Urothelium cell line (cell line): ENCODE measurements at places on chromosomes 4 and X.

- DNase-seq, result peak; percentile 74
Observed at GRCh38 chrX:281166-281999, at the start of gene PLCXD1. TSS of gene PLCXD1 (plus strand) at chrX:281381. CDS start at chrX:284188, 2,807 bp downstream.

- DNase-seq, result no peak
Observed at GRCh38 chrX:110015032-110015431, 12.1 kb downstream of the TMEM164 start.

GRCh38 chr4:154067786-154068185 is 278.9 kb upstream of the SFRP2 start:
- no peak for DNase-seq

DNA sequence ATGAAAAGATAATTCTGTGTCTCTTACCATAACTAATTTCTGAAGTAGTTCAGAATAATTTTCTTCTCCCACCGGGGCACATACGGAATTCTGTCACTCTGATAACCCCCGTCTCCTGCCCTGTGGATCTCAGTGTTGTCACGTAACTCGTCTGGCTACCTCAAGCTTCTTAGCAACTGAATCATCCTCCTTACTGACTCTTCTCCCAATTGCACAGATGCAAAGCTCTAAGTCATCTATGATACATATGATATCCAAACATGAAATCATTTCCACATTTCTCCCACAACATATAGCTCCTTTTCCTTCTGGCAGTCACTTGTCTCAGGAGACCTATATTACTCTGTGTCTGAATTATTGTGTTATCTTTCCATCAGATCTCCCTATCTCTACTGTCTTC is 1043.1 kb upstream of the TENM3 start:
- no peak for DNase-seq

DNA sequence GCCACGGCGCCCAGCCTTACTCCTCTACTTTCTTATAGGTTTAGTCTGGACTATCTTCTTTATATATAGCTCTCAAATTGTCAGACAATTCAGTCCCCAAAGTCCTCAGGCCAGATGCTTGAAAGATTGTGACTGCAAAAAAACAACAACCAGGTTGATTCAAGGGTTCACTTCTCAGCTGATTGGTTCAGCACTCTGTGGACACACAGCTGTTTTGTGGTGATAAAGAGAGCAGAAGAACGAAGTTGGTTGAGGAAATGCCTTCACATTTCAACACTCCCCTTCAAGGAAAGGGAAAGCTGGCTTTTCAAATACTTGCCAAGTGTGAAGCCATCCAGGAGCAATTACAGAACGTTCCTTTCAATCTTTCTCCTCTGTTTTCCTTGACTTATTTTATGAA is 166.8 kb downstream of the SHROOM3 start:
- no peak for DNase-seq

GRCh38 chrX:28659269-28659668 is 72.0 kb downstream of the IL1RAPL1 start:
- DNase-seq, result peak; percentile 0

DNA sequence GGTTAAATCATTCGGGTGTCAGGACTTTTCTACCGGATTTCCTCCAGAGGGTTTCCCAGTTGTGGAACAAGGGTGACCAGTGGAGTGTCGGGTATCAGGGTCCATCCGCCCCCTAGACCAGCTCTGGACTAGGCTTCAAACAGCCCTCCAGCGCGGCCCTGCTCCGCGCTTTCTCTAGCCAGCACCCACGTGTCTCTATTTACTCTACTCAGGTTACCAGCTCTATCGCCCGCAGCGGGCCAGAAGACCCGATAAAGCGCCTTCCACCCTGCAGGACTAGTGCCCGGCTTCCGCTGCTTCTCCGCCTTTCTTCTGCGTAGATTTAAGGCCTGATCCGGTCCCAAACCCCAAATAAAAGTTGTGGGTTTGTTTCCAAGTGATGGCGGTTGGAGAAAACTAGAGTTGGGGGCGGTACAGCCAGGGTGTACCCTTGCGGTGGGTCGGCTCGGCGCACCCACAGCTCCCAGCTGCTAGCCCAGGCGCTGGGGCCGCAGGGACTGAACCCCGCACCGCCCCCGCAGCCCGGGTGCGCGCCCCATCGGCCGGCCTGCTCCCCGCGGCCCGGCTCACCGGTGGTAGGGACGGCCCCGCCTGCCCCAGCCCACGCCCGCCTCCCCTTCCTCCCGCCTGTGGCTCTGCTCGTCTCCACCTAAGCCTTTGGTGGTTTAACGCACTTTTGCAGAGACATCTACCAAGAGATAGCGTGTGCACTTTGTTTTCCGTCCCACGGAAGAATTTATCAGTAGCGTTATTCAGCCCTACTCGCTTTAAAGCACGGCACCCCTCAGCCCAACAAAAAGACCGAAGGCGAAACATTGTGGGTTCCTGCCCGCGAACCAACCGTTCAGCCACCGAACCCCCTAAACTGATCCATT is 2.1 kb downstream of the LEF1 start:
- peak; percentile 32 for DNase-seq

- DNase-seq, result no peak
Observed at GRCh38 chrX:12443534-12444098, 305.3 kb downstream of the FRMPD4 start.

DNA sequence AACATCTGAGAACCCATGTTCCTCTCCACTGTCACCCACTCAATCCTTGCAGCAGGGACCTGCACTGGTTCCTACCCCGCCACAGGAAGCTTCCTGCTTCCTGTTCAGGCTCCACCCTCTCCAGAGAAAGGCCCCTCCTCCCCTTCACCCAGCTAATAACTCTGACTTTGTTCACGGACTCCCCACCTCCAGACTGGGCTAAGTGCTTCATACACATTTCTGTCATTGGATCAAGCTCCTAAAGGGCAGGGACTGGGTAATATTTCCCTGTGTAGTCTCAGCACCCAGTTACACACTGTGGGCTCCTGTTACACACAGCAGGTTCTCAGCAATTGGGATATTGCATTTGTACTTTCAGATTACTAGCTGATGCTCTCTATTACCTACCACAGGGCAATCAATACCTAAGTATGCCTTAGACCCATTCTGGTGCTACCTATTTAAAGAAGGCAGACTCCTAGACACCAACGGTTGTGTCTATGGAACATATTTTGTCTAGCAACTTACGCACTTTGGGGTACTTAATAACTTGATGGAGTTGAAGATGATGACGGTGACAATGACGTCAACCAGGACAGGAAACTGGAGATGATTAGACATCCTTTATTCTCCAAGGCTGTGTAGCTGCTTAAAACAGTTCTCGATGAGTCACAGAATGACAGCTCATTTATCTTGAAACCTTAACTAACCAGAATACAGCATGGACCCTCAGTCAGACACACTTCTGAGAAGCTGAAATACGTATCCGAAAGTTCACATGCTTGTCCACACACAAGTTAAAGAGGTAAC is 58.1 kb downstream of the MAML3 start:
- peak; percentile 62 for DNase-seq

DNA sequence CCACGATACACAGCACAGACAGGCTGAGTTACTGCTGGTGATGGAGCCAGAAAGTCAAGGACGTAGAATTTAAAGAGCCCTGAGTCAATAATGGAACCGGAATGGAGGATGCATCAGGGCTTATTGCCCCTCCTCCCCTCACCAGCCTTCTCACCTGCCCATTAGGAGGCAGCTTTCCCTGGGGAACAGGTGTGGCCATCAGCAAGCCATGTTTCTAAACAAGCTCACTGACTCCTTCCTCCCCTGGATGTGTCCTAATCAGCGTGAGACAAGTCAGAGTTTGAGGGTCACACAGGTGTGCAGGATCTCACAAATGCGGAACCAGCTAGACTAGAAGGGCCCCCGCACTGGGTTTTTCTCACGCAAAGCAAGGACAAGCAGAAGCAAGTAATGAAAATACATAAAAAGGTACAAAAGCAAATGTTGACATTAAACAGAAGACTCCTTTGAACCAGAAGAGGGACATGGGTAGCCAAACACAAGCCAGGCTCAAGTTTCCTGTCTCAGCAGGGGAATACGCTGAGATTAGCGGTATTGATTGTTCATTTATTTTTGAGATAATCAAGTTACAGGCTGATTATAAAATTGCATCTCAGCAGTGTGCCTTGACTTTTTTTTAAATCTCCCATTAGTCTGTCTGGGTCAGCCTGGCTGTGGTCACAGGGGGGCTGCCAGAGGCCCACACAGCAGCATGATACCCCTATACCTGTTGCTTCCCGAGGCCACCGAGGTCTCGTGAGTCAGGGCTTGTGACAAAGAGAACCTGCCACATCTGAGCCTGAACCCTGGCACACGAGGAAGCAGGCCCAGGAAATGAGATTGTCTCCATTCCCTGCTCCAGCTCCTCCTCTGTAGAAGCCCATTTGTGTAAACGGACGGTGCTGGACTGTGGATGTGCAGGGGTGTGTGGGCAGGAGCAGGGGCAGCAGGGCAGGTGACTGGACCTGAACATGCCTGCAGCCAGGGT is 37.4 kb downstream of the CCKAR start:
- no peak for DNase-seq

GRCh38 chr4:10611673-10612072 is 72.9 kb downstream of the CLNK start:
- DNase-seq, result peak; percentile 78

GRCh38 chr4:151418856-151419255 is 9.9 kb downstream of the FHIP1A start:
- no peak for DNase-seq

DNA sequence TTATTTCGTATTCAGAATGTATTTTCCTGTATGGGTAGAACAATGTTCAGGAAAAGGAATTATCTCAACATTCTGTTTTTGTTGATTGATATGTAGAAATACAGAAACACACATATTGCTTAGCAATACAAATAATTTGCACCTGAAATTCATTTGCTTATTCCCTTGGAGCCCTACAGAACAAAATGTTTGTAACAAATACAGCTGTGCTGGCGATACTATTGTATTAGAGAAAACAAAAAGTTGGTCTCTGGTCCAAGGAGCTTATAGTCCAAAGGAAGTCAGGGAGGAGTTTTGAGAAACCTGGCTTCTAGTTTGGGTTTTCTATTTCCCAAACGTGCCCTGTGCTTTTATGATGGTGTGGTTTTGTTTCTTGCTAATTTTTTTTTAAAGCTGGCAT is 37.8 kb upstream of the CAPN6 start:
- DNase-seq, result no peak

- peak; percentile 70 for DNase-seq
Observed at GRCh38 chrX:72306851-72307645, 1.3 kb upstream of the CITED1 start.

- no peak for DNase-seq
Observed at GRCh38 chr4:99382745-99383360, 30.3 kb upstream of the ADH1C start.

DNA sequence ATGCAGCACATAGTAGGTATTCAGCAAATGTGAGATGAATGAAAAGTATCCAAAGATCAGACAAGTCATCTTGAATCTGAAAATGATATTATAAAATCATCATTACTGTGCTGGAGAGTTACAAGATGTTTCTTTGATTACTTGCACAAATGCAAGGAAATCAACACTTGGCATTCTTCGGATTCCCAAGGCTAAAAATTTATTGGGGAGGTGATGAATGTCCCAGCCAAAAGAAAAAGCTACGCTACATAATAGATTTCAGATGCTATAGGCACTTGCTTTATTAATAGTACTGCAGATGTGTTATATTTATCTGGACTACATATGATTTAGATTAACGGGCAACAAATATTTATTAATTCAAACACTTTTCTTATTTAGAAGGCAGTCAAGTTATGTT is 286.7 kb upstream of the TENM3 start:
- DNase-seq, result no peak

DNA sequence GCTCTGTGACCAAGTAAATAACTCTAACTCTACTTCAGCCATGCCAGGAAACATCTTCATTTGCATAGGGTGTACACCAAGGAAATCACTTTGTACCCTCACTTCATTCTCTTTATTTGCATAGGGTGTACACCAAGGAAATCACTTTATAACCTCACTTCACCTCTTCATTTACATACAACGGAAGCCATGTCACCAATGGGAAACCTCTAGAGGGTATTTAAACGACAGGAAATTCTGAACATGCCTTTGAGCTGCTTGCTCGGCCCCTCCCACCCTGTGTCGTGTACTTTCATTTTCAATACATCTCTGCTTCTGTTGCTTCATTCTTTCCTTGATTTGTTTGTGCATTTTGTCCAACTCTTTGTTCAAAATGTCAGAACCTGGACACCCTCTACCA is 848.1 kb upstream of the FRG1 start:
- DNase-seq, result no peak

- no peak for DNase-seq
Observed at GRCh38 chrX:16077811-16078210, 45.6 kb upstream of the GRPR start.

DNA sequence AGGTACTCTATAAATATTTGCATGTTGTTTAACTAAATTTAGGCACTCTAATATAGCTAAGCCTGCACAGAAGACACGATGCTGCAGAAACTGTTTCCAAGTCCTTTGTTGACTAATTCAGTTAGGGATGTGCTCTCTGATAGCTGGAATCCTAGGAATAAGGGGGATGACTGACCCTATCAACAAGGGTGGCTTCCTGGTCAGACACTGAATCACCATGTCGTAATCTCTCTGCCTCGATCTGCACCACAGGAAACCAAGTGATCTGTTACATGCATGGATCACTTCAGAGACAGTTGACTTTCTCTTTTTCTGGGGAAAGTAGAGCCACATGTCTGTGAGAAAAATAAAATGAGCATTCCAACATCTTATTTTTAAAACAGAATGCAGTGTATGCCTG is 169.1 kb downstream of the GUCY2F start:
- DNase-seq, result no peak

GRCh38 chr4:74110670-74111069 is 11.7 kb upstream of the CXCL2 start:
- no peak for DNase-seq

GRCh38 chr4:42816189-42816879 is 76.2 kb upstream of the GRXCR1 start:
- DNase-seq, result no peak

DNA sequence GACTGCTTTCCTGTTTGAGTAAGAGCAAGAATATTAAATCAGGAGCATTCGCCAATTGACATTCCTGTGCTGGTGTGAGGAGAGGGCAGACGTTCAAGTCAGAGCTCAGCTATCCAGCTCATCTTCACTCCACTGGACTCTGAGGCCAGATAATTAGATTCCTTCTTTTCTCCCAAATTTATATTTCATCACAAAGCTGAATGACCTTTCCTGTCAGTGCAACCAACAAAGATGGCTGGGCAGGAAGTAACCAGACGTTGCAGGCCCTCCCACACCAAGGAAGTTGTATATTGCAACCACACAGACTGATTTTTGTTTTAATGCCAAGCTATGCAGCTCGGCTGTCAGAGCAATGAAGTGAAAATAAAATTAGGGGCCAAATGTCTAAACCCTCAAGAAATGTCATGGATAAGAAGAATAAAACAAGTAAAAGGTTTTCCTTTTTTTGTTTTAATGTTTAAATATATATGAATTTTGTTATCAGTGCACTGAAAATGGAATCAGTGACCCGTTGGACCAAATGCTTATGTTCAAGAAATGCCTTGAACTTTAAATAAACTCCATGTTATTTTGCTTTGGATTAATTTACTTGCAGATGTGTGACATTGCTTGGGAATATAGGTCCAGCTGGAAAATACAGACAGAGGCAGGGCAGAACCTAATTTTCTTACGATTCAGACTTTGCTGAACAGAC is 578.9 kb upstream of the FAT1 start:
- no peak for DNase-seq
